Hippocampal formation (tissue), 2 donors: ENCODE measurements at places on chromosomes 1 and 21.

GRCh38 chr1:115428256-115428655 lies 90.2 kb upstream of the NGF start:
- DNase-seq: no peak

GRCh38 chr1:48492392-48492791 lies 20.4 kb upstream of the SPATA6 start:
- no peak for DNase-seq

- DNase-seq: peak; percentile 72
Observed at GRCh38 chr1:229254910-229255541, 15.9 kb upstream of the RAB4A start.

GRCh38 chr1:157658571-157658970 lies 42.0 kb downstream of the FCRL3 start:
- DNase-seq: no peak

GRCh38 chr1:162383091-162383490 lies 1.6 kb downstream of the C1orf226 start:
- DNase-seq: no peak

DNA sequence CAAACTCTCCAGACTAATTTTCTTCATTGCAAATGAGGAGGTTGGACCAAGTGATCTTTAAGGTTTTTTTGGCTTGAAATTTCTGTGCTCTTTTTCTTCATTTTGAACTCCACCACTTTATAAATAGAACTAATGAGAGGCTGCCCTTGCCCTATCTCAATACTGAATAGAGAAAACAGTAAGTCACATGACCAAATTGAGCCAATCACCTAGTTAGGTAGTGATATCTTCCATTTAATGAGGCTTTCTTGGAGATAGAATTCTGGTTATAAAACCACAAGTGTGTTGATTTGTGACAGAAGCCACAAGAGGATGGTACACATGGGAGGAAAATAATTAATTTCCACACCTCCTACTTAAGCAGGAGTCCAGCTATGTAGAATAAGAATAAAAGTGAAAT lies 263.4 kb upstream of the SNX7 start:
- DNase-seq: no peak

DNA sequence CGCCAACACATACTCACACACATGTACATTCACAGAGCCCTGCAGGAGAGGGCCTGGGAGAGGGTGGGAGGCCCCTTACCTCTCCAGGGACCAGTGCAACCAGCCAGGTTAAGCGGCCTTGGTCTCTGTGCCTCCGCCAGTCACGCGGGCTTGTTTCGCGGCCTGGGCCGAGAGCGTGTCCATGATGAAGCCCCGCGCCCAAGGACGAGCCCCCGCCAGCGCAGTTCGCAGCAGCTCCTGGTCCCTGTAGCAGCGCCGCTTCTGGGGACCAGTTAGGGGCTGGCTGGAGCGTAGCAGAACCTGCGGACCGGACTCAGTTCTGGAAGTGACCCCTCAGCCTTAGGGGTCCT lies 7.3 kb upstream of the FAM167B start:
- DNase-seq: no peak

DNA sequence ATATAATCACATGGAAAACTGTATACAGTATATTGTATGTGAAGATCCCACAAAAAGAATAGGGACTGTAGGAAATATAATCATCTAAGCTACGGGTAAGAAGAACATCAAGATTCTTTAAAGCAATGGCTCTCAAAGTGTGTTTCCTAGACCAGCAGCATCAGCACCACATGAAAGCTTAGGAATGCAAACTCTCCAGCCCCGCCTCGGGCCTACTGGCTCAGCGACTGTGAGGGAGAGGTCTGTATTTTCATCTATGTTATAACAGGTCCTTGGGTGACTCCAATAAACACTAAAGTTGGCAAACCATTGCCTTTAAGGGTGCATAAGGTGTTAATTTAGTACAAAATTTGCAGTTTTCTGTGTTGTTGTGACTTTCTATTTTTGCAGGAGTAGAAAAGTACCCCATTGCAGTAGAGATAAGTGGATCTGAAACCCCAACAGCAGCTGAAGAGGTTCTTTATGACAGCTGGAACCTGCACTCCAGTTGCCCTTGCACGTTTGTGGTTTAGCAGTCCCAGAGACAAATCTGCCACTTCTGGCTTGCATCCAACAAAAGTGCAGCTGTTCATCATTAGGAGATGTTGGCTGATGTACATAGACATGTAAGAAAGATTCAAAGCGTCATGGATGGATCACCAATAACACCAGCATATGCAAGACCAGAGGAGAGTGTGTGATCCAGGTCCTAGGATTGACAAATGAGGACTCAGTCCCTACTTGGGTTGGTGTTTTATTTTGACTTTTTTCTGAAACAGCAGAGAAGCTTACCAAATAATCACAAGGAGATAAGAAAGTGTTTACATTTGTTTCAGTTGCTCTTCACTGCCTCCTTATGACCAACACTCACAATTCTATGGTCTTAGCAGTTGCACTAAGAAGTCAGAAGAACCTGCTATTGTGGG lies 15.9 kb upstream of the IFNAR1 start:
- DNase-seq: no peak

DNA sequence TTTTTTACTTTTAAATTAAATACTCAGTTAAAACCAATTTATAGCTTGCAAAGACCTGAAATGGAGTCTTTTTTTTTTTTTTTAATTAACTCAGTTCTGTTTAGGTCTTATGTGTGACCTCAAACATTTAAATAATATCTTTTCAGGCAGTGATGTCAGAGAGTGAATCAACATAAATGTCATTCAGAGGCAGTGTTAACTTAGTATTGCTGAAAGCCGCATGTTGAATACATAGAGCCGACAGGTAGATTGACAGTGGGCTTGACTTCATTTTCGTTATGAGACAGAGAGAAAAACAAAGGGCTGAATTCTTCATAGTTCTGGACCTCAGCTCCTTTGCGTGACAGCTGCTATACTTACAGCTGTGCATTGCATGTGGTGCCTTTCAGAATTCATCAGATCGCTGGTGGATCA lies 51.5 kb downstream of the PRDM2 start:
- no peak for DNase-seq

DNA sequence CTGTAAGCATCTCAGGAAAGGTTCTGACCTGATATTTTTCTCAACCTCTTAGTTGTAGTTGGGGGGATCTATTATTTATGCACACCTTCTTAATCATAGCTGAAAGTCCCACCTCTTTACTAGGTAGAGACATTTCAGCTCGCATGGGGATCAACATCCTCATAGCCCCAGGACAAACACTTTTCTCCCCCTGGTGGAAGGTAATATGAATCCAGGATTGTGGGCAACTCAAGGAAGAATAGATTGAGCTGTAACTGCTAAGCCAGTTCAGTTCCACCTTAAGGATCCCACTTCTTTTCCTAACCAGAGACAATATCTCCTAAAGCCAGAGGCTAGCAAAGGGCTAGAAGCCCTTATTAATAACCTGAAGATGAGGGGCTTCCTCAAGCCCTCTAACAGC lies 25.4 kb upstream of the SMYD3 start:
- no peak for DNase-seq

GRCh38 chr1:93516164-93516563 lies 68.2 kb downstream of the FNBP1L start:
- DNase-seq: no peak

GRCh38 chr1:169160845-169161495 lies 54.5 kb downstream of the ATP1B1 start:
- DNase-seq: no peak

- DNase-seq: no peak
Observed at GRCh38 chr1:106921186-106921585, 135.3 kb upstream of the PRMT6 start.

GRCh38 chr1:180248176-180248575 lies 18.1 kb downstream of the LHX4 start:
- DNase-seq: no peak

- DNase-seq: no peak
Observed at GRCh38 chr1:101325144-101325543, 88.3 kb downstream of the S1PR1 start.

- DNase-seq: no peak
Observed at GRCh38 chr1:242139442-242139841, 140.5 kb upstream of the MAP1LC3C start.

GRCh38 chr1:37479255-37480124 lies 5.1 kb downstream of the ZC3H12A start:
- no peak for DNase-seq

GRCh38 chr1:44489481-44489880 lies 84.4 kb downstream of the RNF220 start:
- DNase-seq: no peak

GRCh38 chr1:169078163-169078883 lies 28.2 kb upstream of the ATP1B1 start:
- DNase-seq: no peak

GRCh38 chr1:54564312-54565112 lies 16.5 kb downstream of the ACOT11 start:
- no peak for DNase-seq

DNA sequence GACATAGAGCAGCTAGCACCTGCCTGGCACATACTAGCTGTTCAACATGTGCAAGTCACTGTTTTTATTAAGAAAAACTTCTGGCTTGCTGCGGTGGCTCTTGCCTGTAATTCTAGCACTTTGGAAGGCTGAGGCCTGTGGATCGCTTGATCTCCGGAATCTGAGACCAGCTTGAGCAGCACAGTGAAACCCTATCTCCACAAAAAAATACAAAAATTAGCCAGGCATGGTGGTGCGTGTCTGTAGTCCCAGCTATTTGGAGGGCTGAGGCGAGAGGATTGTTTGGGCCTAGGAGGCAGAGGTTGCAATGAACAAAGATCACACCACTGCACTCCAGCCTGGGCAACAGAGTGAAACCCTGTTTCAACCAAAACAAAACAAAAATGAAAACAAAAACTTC lies 27.7 kb upstream of the C8B start:
- DNase-seq: no peak

- DNase-seq: no peak
Observed at GRCh38 chr21:31713973-31714740, 17.8 kb downstream of the SCAF4 start.

DNA sequence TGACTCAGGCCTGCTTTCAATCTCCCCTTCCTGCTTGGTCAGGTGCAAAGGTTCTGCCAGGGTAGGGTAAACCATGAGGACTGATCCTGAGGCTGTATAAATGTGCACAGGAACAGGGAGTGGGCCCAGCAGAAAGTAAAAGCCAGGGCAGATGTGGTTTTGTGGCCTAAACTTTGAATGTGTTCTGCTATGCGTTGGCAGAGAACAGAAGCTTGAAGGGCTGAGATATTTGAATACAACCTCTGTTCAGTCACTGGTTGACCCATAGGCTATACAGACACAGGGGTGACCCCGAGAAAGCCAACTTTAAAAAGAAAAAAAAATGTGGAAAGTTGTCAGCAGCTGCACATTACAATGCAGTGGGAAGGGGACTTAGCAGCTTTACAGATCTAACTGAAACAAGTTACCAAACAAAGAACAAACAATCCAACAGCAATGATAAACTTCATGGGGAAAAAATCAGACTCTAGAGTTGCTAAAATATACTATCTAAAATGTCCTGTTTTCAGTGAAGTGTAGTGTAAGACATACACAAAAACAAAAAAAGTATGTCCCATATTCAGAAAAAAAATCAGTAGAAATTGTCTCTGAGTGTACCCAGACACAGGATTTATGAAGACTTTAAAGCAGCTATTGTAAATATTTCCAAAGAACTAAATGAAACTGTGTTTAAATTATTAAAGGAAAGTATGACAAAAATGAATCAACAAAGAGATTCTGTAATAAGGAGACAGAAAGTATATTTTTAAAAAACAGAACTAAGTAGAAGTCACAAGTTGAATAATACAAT lies 216.1 kb downstream of the RPS6KC1 start:
- DNase-seq: no peak

DNA sequence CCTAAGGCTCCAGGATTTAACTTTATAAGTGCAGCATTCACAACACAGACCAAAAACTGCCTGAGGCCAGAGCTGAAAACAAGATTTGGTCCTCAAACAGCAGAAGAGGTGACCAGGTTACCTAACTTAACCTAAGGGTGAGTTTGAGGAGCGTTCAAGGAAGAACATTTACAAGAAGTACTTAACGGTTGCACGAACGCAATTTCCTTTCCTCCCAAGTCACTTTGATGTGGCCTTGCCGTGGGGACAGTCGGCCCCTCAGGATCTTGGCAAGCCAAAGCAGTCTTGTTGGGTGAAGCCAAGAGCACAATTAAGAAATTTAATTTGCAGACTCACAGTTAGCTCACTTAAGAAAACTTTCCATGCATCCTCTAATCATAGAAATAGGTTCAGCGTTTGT lies 202.6 kb upstream of the COA6 start:
- no peak for DNase-seq
